ENCODE measurements at places on chromosomes 5 and 9.

DNA sequence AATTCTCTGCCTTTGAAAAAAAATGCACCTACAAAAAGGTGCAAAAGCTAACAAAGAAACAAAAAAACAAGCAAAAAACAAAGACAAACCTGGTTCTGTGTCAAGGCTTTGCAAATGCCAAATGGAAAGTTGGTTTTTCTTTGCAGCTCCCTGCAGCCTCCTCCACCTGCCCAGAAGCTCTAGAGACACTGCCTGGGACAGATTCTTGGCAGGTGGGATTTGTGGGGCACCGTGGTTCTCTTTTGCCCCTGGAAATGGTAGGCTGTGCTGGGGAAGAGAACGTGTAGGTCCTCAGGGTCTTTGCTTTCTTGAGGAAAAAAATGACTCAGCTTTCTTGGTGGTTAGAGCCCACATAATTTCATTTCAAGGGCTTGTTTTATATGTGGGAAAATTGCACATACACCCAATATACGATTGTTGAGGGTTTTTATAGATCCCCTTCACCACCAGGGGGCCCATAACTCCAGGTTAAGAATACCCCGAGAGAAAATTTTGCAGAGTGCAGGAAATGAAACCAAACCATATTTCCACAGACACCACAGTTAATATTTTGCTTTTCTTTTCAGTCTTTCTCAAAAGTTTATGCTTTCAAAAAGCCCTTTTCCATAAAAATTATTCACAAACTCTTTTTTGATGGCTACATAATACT is 58.7 kb downstream of the NXNL2 start:
- DNase-seq: peak; percentile 50

- DNase-seq: no peak
Measured at GRCh38 chr5:50441493-50441955, 436 bp upstream of the EMB start.

GRCh38 chr5:56640763-56641406 is 174.5 kb upstream of the MAP3K1 start:
- no peak for DNase-seq

DNA sequence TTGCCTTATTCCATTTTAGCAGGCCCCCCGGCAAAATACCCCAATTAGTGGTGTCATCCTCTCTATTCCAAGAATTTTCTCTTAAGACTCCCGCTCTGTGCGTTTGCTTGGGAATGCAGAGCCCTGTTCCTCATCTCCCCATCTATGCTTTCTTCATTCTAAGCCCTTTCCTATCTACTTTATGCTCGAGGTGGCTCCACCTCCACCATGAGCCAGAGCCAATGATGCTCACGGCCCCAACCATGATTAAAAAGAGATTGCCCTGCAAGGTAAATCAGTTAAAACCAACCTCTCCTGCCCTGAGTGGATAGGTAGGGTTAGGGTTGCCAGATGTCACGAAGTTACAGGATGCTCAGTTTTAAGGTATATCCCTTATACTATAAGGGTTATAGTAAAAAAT is 677 bp upstream of the TXNDC15 start:
- DNase-seq: peak; percentile 32

DNA sequence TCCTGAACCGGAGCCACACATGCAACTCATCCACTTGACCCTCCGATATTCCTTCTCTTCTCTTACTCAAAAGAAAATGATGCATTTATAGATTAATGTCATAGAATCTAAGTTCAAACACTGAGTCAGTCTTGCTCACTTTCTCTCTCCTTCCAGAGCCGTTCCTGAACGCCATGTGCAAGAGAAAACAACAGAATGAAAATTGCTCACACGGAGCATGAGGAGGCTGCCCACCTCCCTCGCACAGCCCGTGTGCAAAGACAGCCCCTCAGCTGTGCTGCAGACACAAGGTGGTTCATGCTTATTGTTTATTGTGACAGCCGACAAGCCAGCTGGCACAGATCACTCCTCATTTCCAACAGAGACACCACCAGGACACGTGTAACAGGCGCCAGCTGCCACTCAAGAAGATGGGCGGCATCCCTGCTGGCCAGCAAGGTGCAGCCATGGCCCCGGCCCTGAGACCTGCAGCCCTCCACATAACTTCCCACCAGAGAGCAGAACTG is 290.8 kb downstream of the GLIS3 start:
- no peak for DNase-seq

DNA sequence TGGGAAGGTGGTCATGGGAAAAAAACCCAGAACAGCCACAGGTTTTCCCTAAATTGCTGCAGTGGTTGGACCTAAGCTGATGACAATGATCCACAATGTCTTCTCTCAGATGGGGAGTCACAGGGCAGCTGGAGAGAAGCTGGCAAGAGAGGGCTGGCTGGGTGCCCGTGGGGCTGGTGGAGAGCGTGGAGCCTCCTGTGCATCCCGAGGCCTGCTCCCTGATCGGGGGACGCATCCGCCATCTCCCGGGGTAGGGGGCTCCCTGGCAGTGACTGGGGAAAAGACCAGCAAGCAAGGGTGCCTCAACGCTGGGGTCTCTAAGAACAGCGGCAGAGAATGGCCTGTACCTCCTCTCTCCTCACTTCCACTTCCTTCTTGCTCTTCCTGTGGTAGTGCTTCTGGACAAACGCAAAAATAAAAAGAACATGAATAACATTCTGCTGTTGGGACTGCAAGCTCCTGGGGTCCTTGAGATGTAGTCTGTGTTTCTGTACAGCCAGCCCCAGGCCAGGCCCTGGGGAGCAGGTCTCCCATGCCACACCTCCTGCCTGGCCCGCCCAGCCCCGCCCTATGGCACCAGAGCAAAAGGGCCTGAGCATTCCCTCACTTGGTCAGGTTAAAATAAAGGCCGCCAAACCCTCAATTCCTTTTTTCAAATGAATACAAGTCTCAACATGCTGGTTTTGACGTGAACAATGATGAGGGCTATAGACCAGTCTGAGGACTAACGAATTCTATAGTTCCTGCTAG is 7.0 kb upstream of the MRNIP start:
- DNase-seq: no peak

- no peak for DNase-seq
Measured at GRCh38 chr9:99326112-99326916, 104.2 kb downstream of the SEC61B start.

DNA sequence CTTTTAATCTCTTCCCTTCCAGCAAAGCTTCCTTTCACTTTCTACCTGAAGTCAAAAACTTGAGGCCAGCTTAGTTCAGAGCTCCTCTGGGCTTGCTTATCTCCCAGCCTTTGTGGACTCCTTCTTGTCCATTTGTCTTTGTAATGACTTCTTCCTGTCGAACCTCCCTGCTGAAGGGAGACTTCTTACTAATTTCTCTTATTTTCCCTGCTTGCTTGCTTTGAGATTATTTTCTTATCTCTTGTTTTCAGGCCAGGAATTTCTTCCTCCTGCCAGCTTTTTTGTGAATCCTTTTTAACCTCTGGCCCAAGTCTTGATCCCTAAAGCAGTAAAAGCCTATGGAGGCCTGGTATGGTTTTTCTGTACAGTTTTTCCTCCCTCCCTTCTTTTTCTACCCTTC is 46.8 kb upstream of the DHFR start:
- DNase-seq: no peak

- no peak for DNase-seq
Measured at GRCh38 chr9:125831054-125831453, 83.9 kb downstream of the PBX3 start.

- DNase-seq: no peak
Measured at GRCh38 chr9:92659601-92660000, 10.3 kb downstream of the IPPK start.

GRCh38 chr5:94884311-94884710 is 265.8 kb downstream of the SLF1 start:
- no peak for DNase-seq

GRCh38 chr9:121985792-121986494 is 107.2 kb downstream of the TTLL11 start:
- no peak for DNase-seq

DNA sequence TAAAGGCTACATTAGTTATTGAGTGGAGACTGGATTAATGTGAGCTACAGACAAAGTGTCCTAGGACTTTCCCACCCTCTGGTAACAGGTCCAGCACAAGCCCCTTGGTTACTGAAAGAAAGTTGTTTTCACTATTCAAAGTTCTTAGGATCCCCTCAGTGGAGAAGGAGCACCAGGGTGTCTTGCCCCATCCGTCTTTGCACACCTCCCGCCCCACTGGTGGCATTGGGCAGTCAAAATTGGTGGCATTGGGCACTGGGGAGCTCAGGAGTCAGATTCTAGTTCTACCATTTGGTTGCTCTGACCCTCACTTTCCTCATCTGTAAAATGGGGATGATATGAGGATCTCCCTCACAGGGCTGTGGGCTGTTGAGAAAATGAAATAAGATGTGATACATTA is 2.4 kb upstream of the ANGPTL2 start:
- no peak for DNase-seq

DNA sequence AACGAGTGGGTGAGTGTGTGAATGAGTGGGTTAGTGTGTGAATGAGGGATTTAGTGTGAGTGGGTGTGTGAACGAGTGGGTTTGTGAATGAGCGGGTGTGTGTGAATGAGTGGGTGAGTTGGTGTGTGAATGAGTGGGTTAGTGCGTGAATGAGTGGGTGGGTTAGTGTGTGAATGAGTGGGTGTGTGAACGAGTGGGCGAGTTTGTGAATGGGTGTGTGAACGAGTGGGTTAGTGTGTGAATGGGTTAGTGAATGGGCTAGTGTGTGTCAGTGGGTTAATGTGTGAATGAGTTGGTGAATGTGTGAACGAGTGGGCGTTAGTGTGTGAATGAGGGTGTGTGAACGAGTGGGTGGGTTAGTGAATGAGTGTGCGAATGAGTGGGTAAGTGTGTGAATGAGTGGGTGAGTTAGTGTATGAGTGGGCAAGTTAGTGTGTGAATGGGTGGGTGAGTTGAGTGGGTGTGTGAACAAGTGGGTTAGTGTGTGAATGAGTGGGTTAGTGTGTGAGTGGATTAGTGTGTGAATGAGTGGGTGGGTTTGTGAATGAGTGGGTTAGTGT is 39.6 kb downstream of the NKD2 start:
- no peak for DNase-seq

- DNase-seq: no peak
Measured at GRCh38 chr9:76390656-76391055, 3.6 kb downstream of the RFK start.

GRCh38 chr5:112865128-112865527 is 4.0 kb downstream of the SRP19 start:
- no peak for DNase-seq

DNA sequence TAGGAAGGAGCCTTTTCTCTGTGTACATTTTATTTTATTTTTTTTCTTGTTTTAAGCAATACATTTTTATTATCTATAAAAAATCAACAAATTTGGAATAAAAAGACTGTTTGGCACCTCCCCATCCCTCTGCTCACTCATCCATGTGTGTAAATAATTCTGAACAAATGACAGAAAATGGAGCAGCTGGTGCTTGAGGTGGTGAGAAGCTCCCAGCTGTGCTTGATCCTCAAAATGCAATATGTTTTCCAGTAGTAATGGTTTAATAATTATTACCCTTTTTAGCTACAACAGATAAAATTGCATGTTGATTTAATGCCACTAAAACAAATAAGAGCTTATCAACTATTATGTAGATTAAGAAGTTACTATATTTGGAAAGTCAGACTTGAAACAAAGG is 132.5 kb downstream of the CDH18 start:
- no peak for DNase-seq

GRCh38 chr5:13957032-13957645 is 12.7 kb upstream of the DNAH5 start:
- no peak for DNase-seq

DNA sequence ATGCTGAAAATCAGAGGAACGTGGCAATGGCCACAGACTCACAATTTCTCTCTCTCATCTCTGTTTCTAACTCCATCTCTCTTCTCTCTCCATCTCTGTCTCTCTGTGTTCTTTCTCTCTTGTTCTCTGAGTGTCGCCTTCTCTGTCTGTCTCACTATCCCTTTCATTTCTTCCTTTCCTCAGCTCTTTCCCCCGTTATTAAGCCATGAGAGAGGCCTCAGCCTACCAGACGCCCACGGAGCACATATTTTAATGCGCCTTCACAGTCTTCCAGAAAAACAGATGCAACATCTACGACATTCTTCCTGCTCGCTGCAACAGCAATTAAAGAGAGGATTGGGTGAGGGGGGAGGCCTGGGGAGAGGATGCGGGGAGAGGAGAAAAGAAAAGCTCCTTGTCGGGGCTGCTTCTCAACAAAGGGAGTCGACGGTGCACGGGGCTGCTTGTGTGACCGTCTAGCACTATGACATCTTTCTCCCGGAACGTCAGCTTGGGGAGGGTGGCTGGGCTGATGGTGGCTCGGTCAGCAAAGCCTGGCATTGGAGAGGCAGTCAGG is 37.7 kb upstream of the NEURL1B start:
- DNase-seq: no peak

GRCh38 chr5:38323645-38324295 is 65.4 kb downstream of the EGFLAM start:
- DNase-seq: no peak

DNA sequence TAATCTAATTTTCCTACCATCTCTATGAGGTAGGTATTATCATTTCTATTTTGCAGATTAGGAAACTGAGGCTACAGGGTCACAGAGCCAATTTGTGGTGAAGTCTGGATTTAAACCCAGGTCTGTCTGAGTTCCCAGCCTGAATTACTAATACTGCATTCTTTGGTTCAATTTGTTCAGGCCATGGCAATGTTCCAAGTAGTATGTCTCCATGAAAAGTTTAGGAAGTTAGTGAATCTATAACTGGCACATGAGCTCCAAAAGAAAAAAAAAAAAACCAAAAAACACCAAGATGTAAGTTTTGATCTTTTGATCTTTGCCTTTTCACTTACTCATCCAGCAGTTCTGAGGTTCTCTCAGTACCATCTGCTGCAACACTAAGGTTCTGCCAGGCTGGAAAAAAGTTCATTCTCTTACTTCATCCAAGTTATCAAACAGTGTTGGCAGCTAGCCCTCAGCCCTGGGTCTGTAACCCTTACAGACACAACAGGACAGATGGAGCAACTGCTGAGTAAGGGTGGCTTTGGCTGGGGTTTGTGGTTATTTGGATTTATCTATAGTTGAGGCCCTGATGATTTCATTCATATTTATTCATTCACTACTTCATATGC is 4.4 kb upstream of the TMEM268 start:
- no peak for DNase-seq

- DNase-seq: no peak
Measured at GRCh38 chr5:102511666-102512065, 12.9 kb upstream of the SLCO6A1 start.

- no peak for DNase-seq
Measured at GRCh38 chr5:1815881-1816292, 14.7 kb downstream of the NDUFS6 start.

DNA sequence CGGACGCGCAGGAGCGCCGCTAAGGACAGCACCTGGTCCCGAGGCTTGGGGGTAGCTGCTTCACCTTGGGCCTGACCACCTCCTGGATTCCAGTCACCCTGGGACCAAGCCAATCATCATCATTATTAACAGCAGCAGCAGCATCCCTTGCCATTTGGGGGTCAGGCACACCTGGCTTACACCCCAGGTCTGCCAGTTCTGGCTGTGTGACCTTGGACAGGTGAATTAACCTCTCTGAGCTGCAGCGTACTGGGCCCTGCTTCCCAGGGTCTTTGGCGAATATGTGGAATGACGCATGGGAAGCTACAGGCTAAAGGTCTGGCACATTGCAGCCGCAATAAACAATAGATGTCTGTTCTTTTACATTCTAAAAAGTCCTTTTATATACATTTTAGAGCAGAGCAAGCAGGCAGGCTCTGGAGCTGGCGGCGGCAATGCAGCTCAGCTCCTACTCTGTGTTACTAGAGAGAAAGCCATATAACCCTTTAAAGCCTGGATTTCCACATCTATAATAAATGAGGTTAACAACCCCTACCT is 97.8 kb upstream of the CPLX2 start:
- DNase-seq: no peak

- peak; percentile 55 for DNase-seq
Measured at GRCh38 chr5:80238097-80238496, 17.8 kb downstream of the SERINC5 start.
